ENCODE measurements at places on chromosomes 1 and 21.

DNA sequence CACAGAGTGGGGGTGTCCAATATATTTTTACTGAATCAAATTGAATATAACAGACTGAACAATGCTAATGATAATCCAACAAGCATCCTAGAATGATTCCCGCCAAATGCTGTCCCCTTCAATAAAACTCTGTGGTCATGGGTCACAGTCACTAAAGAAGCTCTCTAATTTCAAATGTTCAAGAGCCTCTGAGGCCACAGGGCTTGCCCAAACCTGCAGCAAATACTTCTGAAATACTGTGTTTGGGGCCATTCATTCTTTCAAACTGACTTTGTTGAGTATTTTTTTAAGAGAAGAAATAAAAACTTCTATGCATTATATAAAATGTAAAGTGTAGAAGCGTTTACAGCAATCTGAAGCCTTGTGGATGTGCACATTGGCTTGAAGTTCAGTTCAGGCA is 7.6 kb upstream of the BEND5 start:
- DNase-seq = no peak

DNA sequence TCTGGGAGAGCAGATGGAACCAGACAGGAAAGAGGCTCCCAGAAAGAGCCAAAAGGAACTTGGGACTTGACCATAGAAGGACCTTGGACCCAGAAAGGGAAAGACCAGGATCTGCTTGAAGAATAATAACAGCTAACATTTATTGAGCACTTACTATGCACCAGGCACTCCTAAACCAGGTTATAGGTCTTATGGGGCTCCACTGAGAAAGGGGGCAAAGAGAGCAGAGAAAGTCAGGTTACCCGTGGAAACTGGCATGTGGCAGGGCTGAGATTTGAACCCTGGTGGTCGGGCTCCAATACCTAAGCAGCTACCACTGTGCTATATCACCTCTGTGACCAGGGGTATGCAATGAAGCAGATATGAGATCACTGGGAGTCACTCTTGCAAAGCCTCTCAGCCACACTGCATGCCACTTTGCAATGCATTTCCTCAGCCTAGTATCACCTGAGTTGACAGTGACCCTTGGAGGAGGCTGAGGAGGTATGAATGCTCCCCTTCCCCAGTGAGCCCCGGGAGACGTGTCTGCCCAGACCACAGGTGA is 37.8 kb downstream of the HSPG2 start:
- DNase-seq = no peak

GRCh38 chr1:237084341-237085077 is 42.5 kb downstream of the RYR2 start:
- DNase-seq = no peak

- DNase-seq = no peak
Measured at GRCh38 chr1:225631021-225631663, 21.8 kb downstream of the ENAH start.

GRCh38 chr1:94335950-94336349 is 82.2 kb upstream of the ABCD3 start:
- DNase-seq = peak; percentile 22

DNA sequence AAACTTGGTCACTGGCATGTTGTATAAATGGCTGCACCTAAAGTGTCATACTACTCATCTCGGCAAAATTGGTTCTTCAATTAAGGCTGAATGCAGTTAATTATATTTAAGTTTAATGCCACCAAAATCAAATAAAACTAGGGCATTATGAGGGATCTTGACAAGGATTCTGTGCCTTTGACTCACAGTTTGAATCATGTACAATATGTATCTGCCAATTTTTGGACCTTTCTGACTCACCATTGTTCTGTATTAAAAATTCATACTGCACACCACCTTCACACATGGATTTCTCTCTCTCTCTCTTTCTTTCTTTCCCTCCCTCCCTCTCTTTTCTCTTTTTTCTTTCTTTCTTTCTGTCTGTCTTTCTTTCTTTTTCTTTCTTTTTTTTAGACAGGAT is 14.1 kb upstream of the STXBP3 start:
- no peak for DNase-seq

GRCh38 chr1:239386453-239387303 is at the start of gene CHRM3:
Gene CHRM3, plus strand, starts transcription at chr1:239386568. Its CDS starts 520,884 bp downstream, at chr1:239907452.
- no peak for DNase-seq

DNA sequence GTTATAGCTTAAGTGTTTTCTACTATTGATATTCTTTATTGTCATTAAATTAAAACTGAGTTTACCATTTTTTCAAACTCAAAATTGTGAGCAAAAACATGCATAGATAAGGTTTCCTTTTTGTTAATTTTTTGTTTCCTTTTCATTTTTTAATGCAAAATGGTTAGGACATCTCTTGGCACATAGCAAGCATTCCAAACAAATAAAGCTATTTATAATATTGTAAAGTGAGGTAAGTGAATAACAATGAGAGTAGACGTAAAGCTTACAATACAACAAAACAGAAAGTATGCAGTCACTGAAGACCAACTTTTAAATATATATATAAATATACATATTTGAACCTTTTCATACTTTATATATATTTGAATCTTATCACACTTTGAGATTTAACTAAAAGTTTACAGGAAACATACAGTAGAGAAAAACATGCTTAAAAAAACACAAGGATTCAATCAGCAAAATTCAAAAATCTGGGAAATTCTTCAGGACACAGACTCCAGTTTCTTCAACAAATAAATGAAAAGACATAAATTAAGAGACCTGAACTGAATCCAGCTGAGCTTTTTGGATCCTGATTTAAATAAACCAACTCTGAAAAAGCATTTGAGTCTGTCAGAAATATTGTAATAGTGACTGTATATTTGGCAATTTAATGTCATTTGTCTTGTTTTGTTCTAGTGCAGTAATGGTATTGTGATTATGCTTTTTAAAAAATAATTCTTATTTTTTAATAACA is 67.5 kb upstream of the SAMSN1 start:
- DNase-seq = no peak

- DNase-seq = no peak
Measured at GRCh38 chr21:14684071-14684470, 138.0 kb upstream of the SAMSN1 start.

- no peak for DNase-seq
Measured at GRCh38 chr1:66248257-66248656, 285.7 kb upstream of the SGIP1 start.

GRCh38 chr1:18705811-18706210 is 75.2 kb downstream of the PAX7 start:
- no peak for DNase-seq

Measured in CD4-positive, alpha-beta T cell treated with Interleukin-17A for 1 hour (primary cell).